ENCODE measurements at places on chromosomes 2 and 18. TPM values are rescaled to one million over a fixed set of nuclear protein-coding genes. Genes with fewer than 3 reads are reported as not detected.

The INO80C gene
- 5.9 TPM for total RNA-seq

The CLEC4F gene
- total RNA-seq, result not detected

The SP140 gene
- not detected for total RNA-seq

The SPATA3 gene
- total RNA-seq, result not detected

The CD8B2 gene
- total RNA-seq, result 0.11 TPM

The DOCK10 gene
- total RNA-seq, result 0.76 TPM

The SP5 gene
- total RNA-seq, result not detected

The SGPP2 gene
- not detected for total RNA-seq

The FBXO36 gene
- total RNA-seq, result 2.6 TPM

The MFSD2B gene
- not detected for total RNA-seq

The NGEF gene
- 0.79 TPM for total RNA-seq

The WDR54 gene
- total RNA-seq, result 43.5 TPM

The ACVR1C gene
- not detected for total RNA-seq

The MC2R gene
- not detected for total RNA-seq

The TXNL4A gene
- total RNA-seq, result 41.6 TPM

The LIMS4 gene
- 4.0 TPM for total RNA-seq

The COL5A2 gene
- 246 TPM for total RNA-seq

The DAPL1 gene
- total RNA-seq, result not detected

The DES gene
- under 0.01 TPM for total RNA-seq

The TTLL4 gene
- total RNA-seq, result 17.3 TPM

The MPPE1 gene
- 43.6 TPM for total RNA-seq

The LAMA3 gene
- total RNA-seq, result 1,921 TPM

The TMEM17 gene
- 1.6 TPM for total RNA-seq

The OTOF gene
- not detected for total RNA-seq

The KCTD1 gene
- total RNA-seq, result 62.7 TPM

The CDH2 gene
- 10.3 TPM for total RNA-seq

The NDUFB3 gene
- total RNA-seq, result 53.5 TPM

The FAM237A gene
- not detected for total RNA-seq

The FNDC4 gene
- total RNA-seq, result 12.1 TPM

The MOB1A gene
- total RNA-seq, result 121 TPM

The SETBP1 gene
- 24.9 TPM for total RNA-seq

The UGT1A8 gene
- not detected for total RNA-seq

The EMILIN1 gene
- total RNA-seq, result 5.2 TPM

The ADCY3 gene
- total RNA-seq, result 34.2 TPM

The IL36A gene
- not detected for total RNA-seq

The CAPN14 gene
- under 0.01 TPM for total RNA-seq

The RNMT gene
- 29.7 TPM for total RNA-seq

The HMSD gene
- total RNA-seq, result not detected

The TUBB8B gene
- total RNA-seq, result not detected

The MITD1 gene
- 17.1 TPM for total RNA-seq

The TPO gene
- total RNA-seq, result not detected

The CYP27A1 gene
- 1.1 TPM for total RNA-seq
